ENCODE measurements at places on chromosomes 6 and 20.
A peak's percentile ranks its signal among the peaks of the same experiment; 100 is the strongest.

GRCh38 chr20:9200620-9201019, 131.7 kb downstream of the PLCB4 start:
- peak; percentile 77 for DNase-seq

- no peak for DNase-seq
These were observed 182.3 kb downstream of the KIF16B start for GRCh38 chr20:16390991-16391390.

DNA sequence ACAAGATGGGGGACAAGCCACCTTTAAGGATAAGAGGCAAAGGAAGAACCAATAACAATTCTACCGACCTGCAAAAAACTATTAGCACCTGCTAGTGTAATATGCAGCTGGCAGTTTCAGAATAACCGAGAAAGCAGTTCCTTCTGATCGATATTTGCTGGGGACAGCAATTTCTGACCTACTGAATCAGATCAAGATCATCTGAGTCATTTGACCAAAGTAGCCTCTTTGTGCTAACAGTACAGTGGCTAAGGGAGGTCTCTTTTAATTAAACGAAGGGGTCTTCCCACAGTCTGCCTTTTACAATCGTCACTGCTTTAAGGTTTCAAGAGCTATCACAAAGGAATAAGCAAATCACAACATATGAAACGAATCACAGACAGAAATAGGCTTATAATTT, 318.9 kb downstream of the BTBD9 start:
- no peak for DNase-seq

- DNase-seq, result no peak
These were observed 111.8 kb upstream of the QKI start for GRCh38 chr6:163302747-163303146.

GRCh38 chr6:80527552-80528052, 421.1 kb downstream of the BCKDHB start:
- peak; percentile 13 for DNase-seq

GRCh38 chr6:154887051-154887450, 108.1 kb upstream of the TIAM2 start:
- DNase-seq, result no peak

GRCh38 chr6:14117158-14118090, at the start of gene CD83:
CD83 (plus strand) TSS chr6:14117772; CDS start chr6:14117812, 40 bp downstream.
- DNase-seq, result peak; percentile 38

GRCh38 chr6:116528133-116528532, 16.7 kb downstream of the CALHM5 start:
- DNase-seq, result no peak

DNA sequence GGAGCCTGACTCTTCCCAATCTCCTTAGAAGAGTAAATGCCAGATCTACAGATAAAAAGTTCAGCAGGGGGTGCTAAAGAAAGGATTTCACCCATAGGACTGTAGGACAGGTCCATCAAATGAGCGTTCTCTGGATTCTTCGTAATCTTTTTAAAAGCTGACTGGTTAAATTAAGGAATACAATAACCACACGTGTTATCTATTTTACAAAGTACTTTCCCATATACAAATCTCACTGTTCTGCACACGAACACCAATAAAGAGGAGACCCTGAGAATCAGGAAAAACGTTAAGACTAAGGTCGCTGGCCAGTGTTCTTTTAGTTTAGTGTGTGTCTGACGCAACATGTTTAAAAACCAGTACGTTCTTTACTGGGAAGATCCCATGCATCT, 542 bp downstream of the TUBE1 start:
- DNase-seq, result peak; percentile 51

DNA sequence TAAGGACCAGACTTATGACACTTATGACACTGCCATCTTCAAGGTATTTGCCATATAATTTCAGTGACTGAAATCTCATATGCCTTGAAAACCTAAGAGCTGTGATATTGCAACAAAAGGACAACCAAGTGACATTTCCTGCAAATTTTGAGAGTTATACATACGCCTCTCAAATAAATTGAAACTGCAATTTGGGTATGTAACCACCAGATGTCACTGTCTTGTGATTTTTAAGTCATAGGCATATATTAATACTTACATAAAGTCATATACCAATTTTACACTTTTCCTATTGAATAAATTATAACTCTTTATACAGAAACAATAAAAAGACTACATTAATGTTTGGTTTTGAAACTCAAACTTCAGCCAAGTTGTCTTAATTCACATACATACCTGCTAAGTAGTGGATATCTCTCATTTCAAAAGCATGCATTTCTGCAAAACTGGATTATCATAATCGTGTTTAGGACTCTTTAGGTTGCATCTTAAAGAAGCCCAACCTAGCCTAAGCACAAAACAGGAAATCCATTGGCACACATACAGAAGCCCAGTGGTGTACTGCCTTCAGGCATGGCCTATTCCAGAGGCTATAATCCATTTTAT, 180.2 kb downstream of the PACRG start:
- no peak for DNase-seq

GRCh38 chr6:116011520-116011919, 49.2 kb downstream of the FRK start:
- no peak for DNase-seq

DNA sequence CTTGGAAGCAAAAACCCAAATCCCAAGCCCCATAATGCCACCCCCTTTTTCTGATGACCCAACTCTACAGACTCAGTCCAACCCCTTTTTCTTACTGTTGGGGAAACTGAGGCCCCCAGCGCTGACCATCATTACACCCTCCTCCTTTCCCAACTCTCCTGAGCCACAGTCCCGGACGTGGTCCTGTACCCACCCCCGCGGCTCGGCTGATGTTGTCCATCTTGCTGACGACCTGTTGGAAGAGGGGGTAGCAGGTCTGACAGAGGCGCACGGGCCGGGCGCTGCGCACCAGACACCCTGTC, 533 bp downstream of the OSTM1 start:
- DNase-seq, result no peak

- no peak for DNase-seq
These were observed 3.1 kb downstream of the NNAT start for GRCh38 chr20:37523911-37524700.

- DNase-seq, result no peak
These were observed 6.9 kb upstream of the IYD start for GRCh38 chr6:150361876-150362275.

DNA sequence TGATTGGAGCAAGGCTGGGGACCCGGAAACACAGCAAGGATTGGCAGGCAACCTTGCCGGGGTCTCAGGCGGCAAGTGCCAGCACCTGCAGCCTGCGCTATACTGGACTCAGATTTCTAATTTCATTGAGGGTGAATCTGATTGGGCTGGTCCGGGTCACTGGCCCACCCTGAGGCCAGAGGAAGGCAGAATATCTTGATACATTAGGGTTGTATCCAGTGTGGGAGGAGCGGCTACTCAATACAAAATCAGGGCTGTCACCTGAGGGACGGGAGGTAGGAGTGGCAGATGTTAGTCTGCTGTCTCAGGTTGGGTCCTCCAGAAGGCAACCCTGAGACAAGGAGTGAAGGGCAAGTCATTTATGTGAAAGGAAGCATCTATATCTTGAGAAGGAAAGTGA, 40.7 kb downstream of the BFSP1 start:
- DNase-seq, result no peak

DNA sequence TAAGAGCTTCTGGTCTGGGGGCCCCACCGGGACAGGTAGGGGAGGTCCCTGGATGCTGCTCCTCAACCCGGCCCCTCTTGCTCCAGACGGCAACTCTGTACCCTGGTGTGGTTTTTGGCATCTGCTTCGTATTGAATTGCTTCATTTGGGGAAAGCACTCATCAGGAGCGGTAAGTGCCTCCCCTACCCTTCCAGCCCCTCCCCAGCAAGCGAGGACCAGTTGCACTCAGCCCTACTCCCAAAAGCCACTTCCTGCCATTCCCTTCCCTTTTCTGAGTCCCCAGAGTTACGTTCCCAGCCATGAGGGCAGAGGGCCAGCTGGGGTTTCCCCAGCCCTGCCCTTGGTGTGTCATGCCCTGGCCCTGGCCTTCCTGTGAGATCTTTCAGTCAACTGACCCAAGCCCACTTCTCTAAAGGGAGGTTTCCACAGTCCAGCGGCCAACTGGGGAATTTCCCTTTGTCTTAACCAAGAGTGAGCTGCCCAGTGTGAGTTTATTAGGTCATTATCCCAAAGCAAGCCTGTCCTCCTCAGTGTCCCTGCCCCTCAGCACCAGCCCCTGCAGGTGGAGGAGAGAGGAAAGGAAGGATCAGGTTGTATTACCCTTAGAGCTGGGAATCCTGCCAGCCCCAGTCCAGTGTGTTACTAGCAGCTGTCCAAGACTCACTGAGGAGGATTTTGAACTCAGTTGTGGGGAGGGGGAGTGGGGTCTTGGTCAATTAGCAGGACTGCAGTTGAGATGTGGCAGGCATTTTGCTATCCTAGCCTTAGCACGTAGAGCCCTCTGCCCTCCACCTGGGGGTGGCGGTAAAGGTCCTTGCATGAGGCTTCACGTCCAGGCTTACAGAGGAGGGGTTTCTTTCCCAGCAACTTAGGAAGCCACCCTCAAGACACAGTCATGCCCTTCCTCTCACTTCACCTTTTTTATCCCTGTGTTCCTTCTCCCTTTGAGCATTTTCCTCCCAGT, 45.8 kb downstream of the TM9SF4 start:
- peak; percentile 10 for DNase-seq

- DNase-seq, result no peak
These were observed 20.2 kb upstream of the SPAG4 start for GRCh38 chr20:35595456-35595855.

DNA sequence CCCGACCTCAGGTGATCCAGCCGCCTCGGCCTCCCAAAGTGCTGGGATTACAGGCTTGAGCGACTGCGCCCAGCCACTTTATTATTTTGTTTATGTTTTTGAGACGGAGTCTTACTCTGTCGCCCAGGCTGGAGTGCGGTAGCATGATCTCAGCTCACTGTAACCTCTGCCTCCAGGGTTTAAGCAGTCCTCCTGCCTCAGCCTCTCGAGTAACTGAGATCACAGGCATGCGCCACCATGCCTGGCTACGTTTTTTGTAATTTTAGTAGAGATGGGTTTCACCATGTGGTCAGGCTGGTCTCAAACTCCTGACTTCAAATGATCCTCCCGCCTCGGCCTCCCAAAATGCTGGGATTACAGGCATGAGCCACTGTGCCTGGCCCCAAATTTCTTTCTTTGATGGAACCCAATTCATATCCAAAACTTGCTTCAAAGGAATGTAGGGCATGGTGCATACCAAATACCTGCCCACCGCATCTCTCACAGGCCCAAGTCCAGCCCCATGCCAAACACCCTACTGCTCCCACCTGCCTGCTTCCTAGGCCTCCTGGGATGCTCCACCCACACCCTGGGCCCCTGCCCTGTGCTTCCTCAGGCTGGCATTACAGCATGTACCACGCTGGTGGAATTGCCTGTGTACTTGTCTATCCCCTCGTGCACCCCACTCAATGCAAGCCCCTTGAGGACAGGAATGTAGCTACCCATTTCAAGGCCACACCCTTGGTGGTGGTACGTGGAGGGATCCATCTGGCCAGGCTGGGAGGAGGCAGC, 4.9 kb upstream of the HMGA1 start:
- no peak for DNase-seq

GRCh38 chr6:41818271-41819054, 31.0 kb downstream of the TOMM6 start:
- DNase-seq, result no peak

DNA sequence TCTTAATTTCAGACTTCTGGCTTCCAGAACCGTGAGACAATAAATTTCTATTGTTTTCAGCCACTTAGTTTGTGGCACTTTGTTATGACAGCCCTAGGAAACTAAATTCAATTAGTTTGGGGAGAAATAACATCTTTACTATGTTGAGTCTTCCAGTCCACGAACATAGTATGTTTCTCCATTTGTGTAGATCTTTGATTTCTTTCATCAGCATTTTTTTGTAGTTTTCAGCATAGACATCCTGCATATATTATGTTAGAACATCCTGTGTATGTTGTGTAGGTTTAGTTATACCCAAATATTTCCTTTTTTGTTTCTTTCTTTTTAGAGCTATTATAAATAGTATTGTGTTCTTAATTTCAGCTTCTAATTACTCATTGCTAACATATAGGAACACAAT, 18.0 kb upstream of the HMGA1 start:
- DNase-seq, result no peak

- DNase-seq, result no peak
These were observed 241.4 kb downstream of the SLC24A3 start for GRCh38 chr20:19453862-19454261.

GRCh38 chr6:144162977-144163376, 12.7 kb downstream of the STX11 start:
- no peak for DNase-seq

DNA sequence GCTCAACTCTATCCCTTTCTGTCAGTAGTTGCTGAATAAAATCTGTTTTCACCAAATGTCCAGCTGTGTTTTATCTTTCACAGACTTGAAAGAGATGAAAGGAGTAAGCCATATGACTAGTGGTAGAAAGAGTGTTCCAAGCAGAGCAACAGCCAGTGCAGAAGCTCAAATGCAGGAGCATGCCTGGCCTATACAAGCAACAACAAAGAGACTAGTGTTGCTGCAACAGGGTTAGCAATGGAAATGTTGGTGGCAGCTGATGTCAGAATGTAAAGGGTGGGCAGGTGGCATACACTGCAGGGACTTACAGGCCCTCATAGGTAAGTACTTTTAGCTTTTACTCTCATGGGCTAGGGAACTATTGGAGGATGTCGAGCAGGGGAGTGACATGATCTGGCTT, 5.2 kb upstream of the HINT3 start:
- no peak for DNase-seq

DNA sequence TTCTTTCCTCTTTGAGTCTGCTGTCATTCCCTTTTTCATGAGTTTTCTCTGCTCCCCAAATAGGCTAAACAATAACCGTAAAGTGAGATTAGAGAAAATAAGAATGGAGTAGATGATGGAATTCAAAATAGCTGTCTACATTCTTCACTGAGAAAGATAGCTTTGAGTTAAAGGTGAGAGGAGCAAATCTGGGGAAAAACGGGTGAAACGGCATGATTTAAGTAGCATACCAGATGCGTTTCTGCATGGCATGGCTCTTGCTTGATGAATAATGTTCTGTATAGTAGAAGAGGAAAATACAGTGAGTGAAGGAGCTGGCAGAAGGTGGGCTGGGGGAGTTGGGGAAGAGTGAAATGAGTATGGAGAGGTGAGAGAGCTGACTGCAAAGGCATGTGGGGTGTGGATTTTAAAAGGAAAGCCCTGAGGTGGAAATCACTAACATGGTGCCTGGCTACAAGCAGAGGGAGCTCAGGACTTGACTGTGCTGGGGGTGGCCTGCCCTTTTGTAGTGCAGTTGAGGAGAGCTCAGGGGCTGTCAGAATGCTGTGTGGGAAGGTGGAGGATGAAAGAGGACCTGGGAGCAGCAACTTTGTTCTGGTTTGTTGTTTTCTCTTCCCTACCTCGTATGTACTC, 8.8 kb downstream of the BICRAL start:
- no peak for DNase-seq

DNA sequence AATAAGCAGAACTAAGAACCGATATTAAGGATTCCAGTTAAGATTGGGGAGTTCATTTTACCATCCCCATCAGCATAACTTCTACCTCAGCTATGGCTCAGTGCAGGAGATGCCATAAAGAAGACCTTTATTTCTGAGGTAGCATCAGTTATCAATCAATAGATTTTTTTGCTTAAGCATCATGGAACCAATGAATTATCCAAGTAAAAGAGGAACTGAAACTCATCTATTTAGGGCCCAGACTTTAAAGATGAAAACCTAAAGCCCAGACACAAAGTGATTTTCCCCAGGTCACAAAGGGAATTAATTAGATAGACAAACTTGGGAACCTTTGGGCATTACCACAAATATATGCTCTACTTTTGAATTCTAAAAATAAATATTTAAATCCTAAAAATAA, 59.2 kb upstream of the TINAG start:
- DNase-seq, result no peak
